ENCODE measurements at places on chromosomes 2 and 18.
A peak's percentile ranks its signal among the peaks of the same experiment; 100 is the strongest.

DNA sequence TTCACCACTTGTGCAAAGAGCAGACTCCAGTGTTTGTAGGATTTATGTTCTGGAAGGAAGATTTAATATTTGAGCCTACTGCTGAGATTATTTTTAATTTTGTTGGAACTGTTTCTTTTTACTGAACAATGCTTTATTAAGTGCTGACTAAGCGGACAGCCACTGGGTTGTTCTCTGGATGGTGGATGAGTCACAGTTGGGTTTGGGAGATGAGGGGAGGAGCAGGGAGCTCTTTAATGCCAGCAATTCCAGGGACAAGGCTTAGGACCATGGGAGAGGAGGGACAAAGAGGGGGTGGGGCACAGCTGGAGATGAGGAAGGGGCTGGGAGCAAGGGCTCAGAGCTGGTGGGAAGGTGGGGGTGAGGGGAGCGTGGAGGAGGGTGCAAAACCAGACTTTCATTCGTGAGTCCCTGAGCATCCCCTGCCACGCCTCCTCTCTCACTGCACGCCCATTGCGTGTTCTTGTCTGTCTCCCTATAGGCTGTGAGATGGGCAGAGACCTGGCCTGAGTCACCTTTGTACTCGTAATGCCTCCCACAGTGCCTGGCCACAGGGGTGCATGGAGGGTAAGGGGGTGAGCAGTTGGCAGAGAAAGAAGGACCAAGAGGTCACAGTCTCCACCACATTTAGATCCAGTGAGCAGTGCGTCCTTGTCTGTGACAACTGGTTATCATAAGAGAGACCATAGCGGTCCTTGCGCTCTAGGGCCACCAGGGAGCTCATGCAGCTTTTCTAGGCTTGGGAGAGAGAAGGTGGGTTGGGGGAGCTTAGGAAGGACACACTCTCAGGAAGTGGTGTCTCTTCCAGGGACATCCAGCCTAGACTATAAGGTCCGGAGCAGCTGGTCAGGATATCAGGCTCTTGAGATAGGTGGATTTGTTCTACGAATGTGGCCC is 18.4 kb downstream of the SLC4A3 start:
- DNase-seq = no peak

GRCh38 chr2:174606336-174606735 is 8.7 kb upstream of the WIPF1 start:
- peak; percentile 80 for DNase-seq

DNA sequence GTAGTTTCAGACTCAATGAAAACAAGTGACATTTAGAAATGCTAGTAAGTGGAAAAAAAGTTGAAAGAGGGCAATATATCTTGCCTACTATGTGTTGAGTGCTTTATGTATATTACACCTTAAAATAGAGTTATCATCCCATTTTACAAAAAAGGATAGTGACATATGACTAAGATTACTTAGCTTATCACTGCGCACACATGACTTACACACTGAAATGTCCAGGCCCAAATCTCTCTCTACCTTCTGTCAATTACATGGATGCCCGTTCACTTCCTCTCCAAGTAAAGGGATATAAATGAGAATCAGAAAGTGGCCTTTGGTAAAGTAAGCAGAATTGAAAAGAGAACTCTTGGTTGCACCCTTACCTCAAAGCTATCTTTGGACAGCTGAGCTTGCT is 3.6 kb upstream of the PARD3B start:
- no peak for DNase-seq

GRCh38 chr2:127676906-127677305 is 1.6 kb upstream of the LIMS2 start:
- no peak for DNase-seq

GRCh38 chr2:60546756-60547420 is 6.6 kb downstream of the BCL11A start:
- no peak for DNase-seq

GRCh38 chr2:22326250-22326649 is 1058.7 kb upstream of the KLHL29 start:
- no peak for DNase-seq

- DNase-seq = no peak
Observed at GRCh38 chr2:235669983-235670962, 176.4 kb downstream of the AGAP1 start.

DNA sequence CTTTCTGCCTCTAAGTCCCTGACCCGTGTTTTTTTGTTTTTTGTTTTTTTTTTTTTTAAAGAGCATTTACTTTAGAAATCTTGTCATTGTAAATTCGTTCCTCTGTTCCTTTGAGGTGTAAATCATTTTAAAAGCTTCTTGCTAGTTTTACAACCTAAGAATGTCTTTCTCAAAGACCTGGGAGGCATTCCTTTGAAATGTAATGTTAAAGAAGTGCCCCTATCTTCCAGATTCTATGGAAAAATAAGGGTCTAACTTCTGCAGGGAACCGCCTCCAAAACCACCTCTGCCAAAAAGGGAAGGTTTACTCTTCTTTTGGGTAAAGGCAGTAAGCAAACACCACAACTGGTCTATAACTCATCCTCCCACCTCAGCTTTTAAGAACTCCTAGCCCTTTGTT is 259.6 kb upstream of the ZNF804A start:
- no peak for DNase-seq

GRCh38 chr2:197372592-197372991 is 62.0 kb upstream of the ANKRD44 start:
- DNase-seq = no peak

- no peak for DNase-seq
Observed at GRCh38 chr2:109517118-109517889, 96.5 kb downstream of the SEPTIN10 start.

DNA sequence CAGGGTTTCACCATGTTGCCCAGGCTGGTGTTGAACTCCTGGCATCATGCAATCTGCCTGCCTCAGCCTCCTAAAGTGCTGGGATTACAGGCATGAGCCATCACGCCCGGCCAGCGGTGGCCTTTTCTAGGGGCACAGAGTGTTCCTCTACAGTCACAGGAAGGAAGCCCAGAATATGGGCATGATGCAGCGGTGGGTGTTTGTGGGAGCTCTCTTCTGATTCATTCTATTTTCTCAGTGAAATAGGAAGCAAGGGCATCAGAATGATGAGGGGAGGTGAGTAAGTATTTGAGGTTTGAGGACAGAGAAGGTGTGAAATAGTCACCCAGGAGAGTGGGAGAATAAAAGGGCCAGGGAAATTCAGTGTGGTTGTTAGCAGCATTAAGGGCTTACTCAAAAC is 70.3 kb upstream of the PSME4 start:
- DNase-seq = no peak

GRCh38 chr2:19355014-19355405 is 3.4 kb downstream of the OSR1 start:
- no peak for DNase-seq

- DNase-seq = no peak
Observed at GRCh38 chr2:182622231-182622630, 93.8 kb upstream of the DNAJC10 start.

DNA sequence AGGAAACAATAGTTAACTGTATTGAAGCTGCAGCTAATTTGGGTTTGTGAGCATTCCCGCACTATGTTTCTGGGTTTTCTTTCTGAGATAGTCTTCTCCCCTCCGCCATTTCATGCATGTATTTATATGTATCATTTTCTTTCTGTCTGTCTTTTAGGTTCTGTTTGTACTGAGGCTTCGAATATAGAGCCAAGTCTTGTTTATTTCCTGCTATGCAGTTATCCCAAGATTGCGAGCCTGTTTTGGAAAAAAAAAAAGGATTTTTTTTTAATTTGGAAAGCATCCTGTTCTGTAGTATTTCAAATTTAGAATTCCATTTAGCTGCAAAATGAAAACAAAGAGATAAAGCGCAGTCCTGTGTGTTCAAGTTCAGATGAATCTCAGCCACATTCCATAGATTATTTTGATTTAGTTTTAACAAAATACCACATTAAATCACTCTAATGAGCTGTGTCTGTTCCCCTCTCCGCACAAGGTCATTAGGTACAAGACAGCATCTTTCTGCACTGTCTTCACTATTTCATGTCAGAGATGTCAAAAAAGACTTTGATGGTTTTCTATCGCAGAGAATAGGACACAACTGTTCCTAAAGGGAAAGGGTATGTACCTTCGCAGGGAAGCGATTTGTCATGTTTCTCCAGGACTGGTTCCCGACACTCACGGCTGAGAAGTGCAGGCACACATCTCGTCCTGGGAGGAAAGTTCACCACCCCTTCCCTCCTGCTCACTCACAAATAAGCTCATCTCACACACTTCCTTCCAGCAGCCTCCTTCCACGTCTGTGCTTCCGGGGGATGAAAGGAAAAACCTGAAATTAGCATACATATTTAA is 443.4 kb downstream of the ZNF516 start:
- DNase-seq = no peak

DNA sequence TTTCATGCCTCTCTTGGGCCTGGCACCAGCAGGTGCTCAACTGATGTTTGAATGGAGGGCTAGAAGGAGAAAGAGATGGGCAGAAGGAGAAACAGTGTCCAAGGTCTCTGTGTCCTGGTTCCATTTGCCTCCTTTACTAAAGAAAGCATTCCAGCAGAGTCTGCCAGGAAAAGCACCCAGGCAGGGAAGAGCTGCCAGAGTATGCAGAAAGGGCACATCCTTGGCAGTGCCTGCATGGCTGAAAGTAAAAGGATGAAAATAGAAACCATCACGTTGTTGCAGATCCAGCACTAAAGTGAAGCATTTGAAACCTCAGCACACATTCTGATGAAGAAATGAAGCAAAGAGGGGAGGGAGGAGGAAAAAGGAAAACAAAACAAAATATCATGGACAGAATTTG is 142.2 kb downstream of the ESCO1 start:
- DNase-seq = no peak

DNA sequence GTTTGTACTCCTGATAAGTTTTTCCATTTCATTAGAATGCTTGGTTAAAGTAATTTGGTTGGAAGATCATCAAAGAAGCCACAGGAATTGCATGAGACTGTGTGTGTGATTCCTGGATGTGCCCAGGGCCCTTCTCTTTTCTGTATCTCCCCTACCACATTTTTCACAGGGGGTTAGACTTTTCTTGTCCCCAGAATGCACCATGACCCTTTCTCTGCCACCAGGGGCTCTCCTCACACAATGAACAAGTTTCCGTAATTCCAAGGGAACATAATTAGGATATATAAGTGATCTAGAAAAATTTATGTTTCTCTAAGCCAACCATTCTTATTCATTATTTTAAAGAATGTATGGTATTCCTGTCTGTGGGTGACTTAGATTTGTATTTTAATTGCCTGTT is 291.8 kb downstream of the NEDD4L start:
- no peak for DNase-seq

DNA sequence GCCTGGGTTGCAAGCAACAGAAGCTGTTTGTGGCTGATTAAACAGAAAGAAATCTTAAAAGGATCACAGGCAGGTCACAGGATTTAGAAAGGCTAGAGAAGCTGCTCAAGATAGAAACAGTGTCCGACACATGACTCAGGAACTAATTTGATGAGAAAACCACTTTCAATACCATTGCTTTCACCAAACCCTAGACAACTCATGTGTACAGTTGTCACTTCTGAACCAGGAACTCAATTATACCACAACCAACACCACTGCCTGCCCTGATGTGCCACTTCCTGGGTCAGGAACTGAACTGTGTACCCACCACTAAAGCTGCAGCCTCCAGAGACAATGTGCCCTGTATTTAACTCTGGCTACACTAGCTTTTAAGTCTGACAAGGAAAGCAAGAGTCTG is 56.0 kb downstream of the TMEM247 start:
- DNase-seq = no peak

DNA sequence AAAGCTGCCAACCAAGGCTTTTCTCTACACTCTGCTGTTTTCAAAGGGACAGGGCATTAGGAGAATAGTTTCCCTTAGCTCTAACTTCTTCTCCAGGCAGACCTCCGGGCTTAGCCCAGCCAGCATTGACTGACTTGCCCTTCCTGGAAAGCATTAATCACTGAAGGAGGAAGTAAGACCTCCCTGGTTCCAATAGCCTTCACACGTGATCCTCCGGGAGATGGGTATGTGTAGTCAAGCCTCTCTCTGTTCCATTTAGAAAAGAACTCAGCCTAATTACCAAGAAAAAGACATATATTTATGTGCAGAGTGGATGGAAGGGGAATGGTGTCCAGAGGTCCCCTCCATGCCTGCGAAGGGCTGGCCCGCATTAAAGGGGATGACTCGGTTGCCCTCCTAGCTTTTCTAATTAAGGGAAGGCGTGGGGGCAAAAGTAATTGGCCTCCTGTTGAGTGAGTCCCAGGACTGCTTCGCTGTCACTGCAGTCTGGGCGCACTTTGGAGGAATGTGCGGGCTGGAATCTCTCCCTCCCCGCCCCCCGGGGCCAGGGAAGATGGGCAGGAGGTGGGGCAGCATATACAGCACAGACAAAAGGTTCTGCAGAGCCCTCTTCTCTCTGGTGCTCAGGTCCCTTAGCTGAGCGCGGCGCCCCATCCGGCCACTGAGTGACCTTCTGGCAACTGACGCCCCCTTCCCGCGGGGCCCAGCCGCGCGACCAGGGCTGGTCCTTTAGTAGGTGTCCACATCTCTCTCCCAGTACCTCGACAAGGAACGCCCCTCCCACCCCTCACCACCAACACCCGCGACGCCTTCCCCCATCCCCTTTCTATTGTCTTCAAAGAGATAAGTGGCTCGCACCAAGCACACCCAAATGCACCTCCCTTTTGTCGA is 686.0 kb downstream of the NRXN1 start:
- no peak for DNase-seq

- DNase-seq = no peak
Observed at GRCh38 chr18:55085557-55086285, 126.5 kb upstream of the CCDC68 start.

Measured in BJ (cell line).